ENCODE measurements at places on chromosomes 1 and 21.

DNA sequence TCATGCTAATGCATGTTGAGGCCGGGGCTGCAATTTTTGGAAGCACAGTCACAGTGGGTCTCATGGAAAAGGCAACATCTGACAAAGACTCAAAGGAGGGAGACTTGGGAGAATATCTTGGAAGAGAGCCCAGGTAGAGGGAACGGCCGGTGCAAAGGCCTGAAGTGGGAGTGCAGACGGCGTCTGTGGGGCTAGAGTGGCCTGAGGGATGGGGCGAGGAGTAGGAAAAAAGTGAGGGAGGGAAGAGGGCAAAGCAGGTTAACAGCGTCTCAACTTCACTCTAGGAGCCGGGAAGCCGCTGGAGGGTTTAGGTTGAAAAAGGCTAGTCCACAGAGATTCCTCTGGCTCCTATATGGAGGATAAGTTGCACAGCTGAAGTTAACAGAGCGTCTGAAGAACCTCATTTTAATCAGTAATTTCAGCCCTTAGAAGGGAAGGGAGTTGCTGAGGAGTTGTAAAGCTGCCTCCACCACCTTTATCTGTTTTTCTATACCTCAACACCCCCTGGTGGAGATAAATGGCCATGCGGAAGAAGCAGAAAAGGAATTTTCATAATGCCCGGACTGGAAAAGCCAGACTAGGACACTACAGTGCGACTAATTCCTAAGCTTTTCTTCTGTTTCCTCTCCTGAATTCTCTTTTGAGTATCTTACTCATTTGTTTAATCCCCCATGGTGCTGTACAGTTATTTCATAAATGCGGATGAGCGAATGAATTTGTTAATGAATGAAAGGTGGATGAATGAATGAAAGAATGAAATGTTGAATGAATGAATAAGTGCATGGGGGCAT, 78.7 kb upstream of the ZNF281 start:
- DNase-seq, result peak; percentile 38

DNA sequence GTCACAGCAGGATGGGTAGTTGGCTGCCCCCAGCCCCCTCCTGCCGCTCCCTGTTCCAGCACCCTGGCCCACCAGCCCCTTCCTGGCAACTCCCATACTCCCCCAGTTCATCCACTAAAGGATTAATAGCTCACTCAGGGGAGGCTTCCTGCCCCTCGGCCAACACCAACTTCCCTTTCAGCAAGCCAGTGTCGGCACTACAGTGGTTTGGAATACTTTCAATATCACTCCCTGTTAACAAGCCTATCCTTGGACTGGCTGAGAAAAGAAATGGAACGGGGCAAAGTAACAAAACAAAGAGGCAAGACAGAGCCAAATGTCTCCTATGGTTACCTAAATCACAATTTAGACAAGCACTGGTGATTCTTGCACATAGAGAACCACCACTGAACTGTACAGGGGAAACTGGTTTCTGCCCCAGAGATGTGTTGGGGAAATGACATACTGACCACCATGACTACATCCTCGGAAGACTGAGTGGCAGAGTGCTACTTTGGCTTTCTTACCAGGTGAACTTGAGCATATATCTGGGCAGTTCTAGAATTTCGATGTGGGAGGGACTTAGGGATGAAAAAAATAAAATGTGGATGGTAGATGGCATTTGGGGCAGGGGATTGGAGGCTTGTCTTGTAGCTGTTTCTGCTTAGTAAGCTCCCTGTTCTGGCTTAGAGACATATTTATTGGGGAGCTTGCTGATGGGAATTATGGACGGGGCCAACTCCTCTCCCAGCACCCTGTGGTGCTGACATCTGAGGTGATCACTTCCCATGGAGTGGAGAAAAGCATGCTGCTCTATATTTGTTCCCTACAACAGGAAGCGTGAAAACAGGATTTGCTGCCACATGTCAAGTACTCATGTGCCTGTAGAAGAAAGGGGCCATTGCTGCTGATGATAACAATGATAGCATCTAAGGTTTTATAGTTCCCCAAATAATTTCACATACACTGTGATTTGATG, 7.1 kb upstream of the CAPN2 start:
- DNase-seq, result no peak

- DNase-seq, result no peak
Observed at GRCh38 chr1:29437946-29438345, 201.6 kb downstream of the PTPRU start.

GRCh38 chr1:81549588-81550127, 251.1 kb upstream of the ADGRL2 start:
- no peak for DNase-seq

- DNase-seq, result no peak
Observed at GRCh38 chr1:160746836-160747500, 7.9 kb downstream of the SLAMF7 start.

GRCh38 chr1:183319606-183320005, 98.6 kb downstream of the NMNAT2 start:
- DNase-seq, result no peak

GRCh38 chr1:14057640-14058039, 357.7 kb downstream of the PRDM2 start:
- DNase-seq, result no peak

DNA sequence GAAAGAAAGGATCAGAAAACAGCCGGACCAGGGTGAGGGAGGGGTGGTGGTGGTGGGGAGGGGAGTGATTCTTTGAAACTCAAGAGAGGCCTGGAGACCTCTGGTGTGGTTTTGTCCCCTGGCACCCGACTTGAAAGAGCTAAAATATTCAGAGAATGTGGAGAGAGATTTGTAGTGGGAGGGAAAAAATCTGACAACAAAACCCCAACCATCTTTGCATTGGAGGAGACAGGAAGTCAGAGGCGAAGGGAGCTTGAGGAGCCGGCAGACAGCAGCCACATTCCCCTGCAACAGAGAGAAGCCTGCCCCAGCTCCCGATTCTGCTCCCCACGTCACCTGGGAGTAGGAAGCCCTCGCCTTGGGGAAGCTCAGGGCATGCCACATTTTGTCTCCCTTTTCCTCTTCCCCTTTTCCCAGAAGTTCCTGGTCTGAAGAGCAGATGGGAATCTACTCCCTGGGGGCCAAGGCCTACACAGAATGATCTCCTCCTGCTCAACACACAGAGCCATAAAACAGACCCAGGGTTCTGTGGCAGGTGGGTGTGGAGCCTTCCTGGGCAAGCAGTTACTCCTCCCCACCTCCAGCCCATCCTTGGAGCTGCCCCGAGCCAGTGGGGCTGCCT, 84.9 kb downstream of the ITPKB start:
- no peak for DNase-seq

- no peak for DNase-seq
Observed at GRCh38 chr1:219883400-219884332, 44.7 kb downstream of the SLC30A10 start.

- DNase-seq, result no peak
Observed at GRCh38 chr21:41953249-41953830, 478 bp downstream of the C2CD2 start.

DNA sequence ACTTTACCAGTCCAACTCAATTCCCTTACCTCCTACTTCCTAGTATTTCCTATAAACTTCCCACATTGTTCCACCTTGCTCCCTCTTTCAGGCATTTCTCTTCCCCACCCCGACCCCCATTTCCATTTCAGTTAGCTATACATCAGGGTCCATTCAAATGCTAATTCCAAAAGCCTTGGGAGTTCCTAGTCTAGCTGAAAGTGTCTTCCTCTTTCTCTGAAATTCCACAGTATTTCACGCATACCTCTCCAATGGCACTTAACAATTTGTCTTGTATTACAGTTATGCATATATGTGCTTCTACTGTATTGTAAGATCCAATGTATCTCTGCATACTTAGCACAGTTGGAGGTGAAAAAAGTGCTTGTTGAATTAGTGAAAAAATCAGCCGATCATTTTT, 94.9 kb downstream of the ZNF644 start:
- DNase-seq, result no peak

DNA sequence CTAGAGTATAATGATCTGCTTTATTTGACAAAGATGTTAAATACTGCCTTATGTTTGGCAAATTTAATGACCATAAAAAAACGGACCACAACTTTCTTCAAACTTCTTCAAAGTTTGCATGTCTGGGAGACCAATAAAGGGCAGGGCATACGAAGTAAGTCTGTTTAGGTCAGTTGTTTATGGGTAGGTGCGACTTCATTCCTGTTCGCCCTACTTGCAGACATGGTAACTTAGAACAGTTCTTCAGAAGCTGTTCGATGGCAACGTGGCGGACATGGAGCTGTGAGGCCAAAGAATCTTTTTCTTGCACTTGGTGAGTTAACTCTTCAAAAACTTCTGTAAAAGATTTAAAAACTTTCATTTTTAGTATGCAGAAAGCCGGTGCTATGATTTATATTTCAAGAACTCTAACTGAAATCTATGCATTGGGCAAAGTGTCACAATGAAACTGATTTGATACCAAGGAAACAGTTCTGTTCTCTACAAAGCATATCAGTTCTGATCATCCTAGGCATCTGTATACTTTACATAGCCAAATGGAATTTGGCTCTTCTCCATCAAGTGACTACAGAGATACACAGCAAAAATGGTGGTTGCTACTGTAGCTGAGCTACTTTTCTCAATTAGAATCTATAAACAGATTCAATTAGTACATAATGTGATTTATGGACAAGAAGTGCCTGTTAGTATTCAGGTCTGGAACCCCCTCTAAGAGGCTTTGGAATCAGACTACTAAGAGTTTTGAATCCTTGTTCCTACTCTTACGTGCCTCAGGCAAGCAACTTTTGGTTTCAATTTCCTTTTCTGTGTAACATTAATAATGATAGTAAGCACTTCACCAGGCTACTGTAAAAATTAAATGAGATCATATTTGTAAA, 25.7 kb downstream of the C21orf91 start:
- peak; percentile 37 for DNase-seq

All from naive thymus-derived CD4-positive, alpha-beta T cell (primary cell).